ENCODE measurements at places on chromosomes 4 and X.

- DNase-seq = no peak
Measured at GRCh38 chr4:173214231-173214630, 45.6 kb downstream of the GALNT7 start.

DNA sequence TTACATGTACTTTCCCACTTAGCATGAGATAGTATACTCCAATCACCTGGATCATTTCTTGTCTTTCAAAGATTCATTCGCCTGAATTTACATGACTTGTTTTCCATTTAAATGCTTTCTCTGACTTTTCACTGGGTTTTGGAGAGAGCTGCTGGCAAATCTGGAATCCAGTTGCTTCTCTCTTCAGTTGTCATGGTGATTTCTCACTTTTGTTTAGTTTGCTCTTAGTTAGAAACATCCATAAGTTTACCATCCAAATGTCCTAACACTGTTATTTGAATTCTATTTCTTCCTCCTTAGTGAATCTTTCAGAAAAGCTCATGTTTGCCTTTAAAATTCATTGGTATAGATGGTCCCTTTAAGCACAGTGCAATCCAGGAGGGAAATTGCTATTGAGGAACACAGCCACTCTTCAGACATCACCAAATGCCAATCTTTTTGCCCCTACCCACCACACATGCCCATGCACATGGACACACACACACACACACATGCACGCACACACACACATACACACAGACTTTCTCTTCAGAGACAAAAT is 51.7 kb downstream of the REELD1 start:
- DNase-seq = no peak

DNA sequence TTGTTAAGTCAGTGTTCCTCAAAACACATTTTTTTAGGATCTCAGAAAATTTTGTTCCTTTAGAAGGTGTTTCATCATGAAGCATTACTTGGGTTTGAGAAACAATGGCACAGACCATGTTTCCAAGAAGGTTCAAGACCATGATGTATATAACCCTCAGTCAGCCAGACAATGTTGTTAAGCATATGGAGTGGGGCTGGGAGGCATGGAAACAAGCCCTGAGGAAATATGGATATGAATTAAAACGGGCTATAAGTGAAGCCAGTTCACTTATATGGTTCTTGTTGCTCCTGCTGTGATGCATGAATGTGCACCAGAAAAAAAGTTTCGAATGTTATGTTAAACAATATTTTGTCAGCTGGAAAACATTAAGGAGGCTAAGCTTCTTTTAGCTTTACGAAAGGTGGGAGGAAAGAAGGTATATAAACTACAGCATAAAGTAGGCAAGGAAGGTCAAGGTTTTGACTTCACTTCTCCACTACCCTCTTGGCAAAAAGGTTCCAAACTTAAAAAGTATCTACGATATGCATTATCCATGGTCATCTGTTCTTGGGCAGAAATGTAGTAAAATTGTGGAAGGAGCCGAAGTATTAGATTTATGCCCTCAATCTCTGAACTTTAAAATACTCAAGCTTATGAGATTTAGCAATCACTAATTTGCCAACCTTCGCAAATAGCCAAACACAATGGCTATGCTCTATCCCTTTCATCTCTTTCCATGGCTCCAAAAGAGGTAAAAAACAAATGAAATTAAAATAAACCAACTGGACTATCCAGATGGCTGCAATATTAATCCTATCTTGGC is 277.3 kb downstream of the CHIC1 start:
- no peak for DNase-seq

DNA sequence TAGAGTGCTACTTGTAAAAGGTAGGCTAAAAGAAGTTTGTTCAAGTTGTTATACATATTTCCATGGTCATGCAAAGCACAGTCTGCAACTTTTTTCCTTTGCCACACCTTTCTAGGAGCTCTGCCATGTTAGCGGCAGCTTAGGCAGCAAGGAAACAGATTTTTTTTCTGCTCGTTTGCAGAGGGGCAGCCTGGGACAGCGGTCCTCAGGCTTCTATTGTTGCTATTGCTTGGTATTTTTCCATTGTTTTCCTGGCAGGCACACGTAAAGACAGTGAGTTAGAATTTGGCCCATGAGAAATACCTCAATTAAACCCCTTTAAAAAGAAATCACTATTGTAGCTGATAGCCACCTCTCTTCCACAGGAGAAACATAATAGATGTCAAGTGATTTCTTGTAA is 391.4 kb downstream of the SH2D1A start:
- no peak for DNase-seq

Data from stimulated activated CD4-positive, alpha-beta T cell treated with anti-CD3 and anti-CD28 coated beads, Interleukin-1b, Interleukin-23, amount 100 ng/mL, for 4 hours (primary cell).